ENCODE measurements at places on chromosomes 5 and 9.

DNA sequence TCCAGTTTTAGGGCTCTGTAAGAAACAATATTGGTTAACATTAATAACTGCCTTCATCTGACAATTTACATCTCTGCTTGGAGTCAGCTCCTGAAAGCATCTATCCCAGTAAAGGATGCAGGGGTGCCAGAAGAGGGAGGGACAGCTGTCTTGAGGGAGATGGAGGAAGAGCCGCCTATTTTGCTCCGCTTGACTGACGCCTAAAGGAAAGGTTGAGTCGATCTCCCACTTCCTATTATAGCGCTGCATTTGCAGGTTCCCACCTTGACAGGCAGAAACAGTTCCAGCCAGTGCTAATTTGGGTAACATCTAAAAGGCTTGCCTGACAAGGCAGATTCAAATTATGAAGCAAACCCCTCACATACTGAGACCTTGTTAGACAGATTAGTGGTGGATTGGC lies 374.6 kb downstream of the SPATA31D1 start:
- no peak for DNase-seq

- no peak for DNase-seq
Measured at GRCh38 chr5:177087398-177088005, 787 bp downstream of the FGFR4 start.

DNA sequence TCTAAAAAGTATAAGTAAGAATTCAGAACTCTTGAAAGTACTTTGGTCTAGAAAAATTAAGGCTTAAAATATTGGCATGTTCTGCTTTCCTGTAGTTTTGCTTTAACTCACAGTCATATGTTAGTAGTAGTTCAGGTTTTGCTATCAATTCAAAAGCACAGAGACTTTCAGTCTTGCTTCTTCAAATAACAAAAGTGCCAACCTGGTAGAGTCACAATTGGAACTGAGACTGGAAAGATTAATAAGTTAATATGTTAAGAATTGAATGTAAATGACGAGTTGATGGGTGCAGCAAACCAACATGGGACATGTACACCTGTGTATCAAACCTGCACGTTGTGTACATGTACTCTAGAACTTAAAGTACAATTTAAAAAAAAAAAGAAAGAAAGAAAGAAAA lies 822.3 kb downstream of the MTRR start:
- no peak for DNase-seq

- DNase-seq, result no peak
Measured at GRCh38 chr5:114438471-114438870, 76.6 kb downstream of the KCNN2 start.

DNA sequence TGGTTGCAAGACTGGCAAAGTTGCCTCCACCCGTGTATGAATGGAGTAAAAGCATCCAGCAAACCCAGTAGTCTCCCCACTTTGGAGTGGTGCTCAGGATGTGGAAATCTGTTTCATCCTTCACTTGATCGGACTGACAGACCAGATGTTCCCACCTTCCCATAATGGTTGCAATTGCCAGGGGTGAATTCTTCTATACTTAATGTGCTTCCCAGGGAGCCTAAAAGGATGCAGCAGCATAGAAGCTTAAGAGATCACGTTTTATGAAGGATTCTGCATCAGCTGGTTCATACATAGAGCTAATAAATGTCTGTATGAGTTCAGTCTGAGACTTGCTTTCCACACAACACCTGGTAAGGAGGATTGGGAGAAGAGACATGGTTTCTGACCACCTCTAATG lies 198.8 kb upstream of the S1PR3 start:
- no peak for DNase-seq

DNA sequence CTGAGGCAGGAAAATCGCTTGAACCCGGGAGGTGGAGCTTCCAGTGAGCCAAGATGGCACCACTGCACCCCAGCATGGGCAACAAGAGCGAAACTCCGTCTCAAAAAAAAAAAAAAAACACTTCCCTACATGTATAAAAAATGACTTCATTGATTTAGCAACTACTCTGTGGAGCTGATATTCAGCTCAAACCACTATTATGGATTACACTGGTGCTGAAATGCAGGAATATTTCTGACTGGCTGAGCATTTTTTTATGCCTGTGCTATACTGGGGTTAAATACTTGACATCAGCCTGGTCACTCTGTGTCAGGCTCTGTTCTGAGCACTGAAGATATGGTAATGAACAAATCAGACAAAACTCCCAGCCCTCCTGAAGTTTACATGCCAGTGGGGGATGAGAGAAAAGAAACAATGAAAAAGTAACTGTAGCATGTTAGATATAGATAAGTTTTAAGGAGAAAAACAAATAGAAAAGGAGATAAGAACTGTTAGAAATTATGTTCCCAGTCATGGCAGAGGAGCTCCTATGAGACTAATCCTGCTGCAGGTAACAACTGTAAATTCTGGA lies 22.6 kb upstream of the TTC39B start:
- no peak for DNase-seq

GRCh38 chr9:137032858-137033257 lies 970 bp upstream of the FUT7 start:
- no peak for DNase-seq
